ENCODE measurements at places on chromosomes 5 and 9.
A peak's percentile ranks its signal among the peaks of the same experiment; 100 is the strongest.

- no peak for DNase-seq
Measured at GRCh38 chr9:130186051-130186450, 13.8 kb downstream of the NCS1 start.

DNA sequence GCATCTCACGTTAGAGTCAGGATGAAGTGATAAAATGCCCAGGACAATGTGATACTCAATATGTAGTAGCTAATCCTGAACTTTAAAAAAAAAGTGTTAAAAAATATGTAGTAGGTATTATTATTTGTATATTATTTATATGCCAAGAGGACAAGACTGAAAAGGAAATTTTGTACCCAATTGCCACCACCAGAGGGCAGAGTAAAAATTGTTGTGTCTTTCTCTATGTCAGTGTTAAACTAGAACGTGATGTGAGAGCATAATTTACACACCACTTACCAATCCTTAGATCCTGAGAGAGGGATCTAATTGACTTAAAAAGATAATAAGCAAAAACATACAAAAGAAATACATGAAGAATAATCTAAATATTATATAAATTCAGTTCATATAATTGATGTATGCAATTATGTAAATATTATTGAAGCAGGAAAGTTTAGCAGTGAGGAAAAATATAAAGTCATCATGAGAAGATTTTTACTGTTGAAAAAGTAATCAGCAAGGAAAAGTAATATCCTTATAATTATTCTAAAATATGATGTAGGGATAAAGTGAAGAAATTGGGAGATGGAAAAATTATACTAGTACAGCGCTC, 288.9 kb downstream of the RAB3C start:
- DNase-seq = peak; percentile 4

- DNase-seq = no peak
Measured at GRCh38 chr9:12290166-12290869, 402.9 kb upstream of the TYRP1 start.

DNA sequence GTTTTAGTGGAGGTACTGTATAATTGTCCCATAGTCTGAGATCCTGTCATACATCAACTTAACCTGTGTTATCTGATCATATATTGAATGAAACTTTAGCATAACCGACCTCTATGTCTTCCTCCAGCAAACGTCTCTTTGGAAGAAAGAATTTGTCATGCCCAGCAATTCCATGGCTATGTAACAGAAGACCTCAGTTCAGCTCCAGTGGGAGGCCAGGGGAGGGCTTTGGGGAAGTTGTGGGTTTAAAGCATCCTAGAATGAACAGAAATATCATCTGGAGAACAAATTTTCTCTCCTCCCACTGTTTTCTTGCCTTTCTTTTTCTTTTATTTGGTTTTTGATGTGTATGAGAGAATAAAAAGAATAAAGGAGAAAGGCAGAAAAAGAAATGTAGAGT, 164.5 kb downstream of the GAS1 start:
- no peak for DNase-seq

- DNase-seq = no peak
Measured at GRCh38 chr5:160044967-160045366, 36.0 kb downstream of the TTC1 start.

GRCh38 chr9:126755317-126755875, 49.4 kb upstream of the ZBTB43 start:
- DNase-seq = no peak

- DNase-seq = no peak
Measured at GRCh38 chr9:127963041-127963358, 17.8 kb downstream of the EEIG1 start.

DNA sequence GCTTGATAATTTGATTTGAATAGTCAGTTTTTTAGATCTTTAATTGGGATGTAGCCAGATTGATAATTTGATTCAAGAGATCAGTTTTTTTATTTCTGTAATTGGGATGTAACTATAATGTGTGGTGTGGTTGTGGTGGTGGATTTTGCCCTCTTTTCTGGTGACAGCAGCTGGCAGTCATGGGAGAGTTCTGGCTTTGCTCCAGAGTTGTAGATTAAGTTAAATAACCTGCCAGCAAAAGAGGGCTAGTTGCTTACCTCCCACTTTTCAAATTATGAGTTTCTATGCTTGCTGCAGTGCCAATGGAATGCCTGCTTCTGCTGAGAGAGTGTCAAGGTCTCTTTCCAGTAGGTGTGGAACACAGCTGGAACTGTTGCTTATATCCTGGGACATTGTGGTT, 315.1 kb downstream of the CCDC171 start:
- DNase-seq = no peak

- peak; percentile 15 for DNase-seq
Measured at GRCh38 chr9:133792721-133793470, 54.7 kb upstream of the SARDH start.

DNA sequence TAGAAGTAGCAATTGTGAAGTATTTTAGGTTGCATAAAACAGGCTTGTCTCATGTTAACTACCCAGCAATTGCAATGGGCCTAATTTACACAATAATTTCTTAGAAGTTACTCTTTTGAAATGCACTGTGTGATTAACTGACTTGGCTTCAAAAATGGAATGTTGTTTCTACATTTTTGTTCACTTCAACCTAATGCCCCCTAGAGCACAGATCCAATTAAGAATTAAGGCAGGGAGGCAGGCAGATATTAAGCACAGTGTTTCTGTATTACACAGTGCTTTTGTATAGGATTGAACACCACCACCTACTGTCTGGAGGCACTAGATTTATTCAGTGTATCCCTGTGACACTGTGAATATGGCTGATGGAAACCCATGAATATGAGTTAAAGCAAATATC, 302.1 kb downstream of the FBXL17 start:
- no peak for DNase-seq

- DNase-seq = no peak
Measured at GRCh38 chr9:86122311-86122710, 23.0 kb upstream of the GOLM1 start.

DNA sequence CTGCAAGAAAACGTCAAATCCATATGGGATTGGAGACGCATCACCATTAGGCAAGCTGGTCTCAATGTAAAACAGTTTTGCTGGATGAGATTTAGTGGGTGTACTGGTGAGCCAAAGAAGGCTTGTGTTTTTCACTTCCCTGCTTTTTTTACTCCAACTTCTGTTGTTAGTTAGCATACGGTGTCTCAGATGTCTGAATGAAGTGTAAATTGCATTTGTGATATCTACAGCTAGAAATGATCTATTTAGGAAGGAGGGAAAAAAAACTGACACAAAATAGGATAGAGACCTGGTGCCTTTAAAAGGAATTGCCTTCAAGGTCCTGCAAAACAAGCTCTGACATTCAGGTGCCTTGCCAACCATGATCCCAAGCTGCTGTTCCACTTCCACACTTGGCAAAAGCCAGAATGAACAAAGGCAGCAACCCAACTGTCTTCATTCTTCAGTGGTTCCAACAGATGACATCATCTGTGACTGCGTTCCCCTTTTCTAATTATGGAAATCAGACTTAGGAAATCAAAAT, 104.2 kb upstream of the RAI14 start:
- DNase-seq = no peak

- DNase-seq = no peak
Measured at GRCh38 chr9:106233116-106233515, 538.8 kb downstream of the TMEM38B start.
